Esophagus squamous epithelium (tissue), 5 donors: ENCODE measurements at places on chromosomes 2 and 18.

GRCh38 chr18:73563345-73563744 lies 584.3 kb downstream of the FBXO15 start:
- no peak for DNase-seq

DNA sequence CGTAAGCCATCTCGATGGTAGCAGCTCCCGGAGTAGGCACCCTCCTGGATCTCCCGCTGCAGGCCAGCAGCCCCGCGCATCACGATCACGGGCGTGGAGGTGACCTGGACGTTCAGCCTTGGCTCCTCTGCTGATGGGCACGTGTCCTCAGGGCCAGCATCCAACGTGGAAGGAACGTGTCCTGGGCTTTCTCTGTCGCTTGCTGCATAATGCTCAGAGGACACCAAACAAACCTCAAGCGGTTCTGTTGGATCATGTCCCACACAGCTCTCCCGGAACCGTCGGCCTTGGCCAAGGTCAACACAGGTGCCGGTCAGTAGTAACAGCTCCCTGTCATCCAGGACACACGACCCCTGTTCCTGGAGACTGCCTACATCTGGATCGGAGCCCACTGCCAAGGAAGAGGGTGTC lies 23.1 kb downstream of the PASK start:
- no peak for DNase-seq

GRCh38 chr2:62334440-62335058 lies 138.6 kb downstream of the B3GNT2 start:
- no peak for DNase-seq

GRCh38 chr2:44566059-44566458 lies 204.3 kb downstream of the CAMKMT start:
- DNase-seq, result no peak

DNA sequence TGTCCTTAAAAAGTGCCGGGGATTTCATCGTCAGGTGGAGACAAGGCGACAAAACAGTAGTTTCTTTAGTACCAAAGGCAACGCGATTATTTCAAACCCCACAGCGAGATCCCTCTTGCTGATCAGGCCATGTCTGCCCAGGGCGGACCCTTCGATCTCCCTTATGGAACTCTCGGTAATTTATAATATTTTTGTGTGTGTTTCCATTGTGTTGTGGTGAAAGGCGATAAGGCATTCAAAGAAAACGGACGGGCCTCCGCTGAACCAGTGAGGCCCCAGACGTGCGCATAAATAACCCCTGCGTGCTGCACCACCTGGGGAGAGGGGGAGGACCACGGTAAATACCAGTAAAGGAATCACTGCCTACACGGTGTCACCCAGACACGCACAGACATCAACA lies 1.4 kb upstream of the GAD1 start:
- no peak for DNase-seq

DNA sequence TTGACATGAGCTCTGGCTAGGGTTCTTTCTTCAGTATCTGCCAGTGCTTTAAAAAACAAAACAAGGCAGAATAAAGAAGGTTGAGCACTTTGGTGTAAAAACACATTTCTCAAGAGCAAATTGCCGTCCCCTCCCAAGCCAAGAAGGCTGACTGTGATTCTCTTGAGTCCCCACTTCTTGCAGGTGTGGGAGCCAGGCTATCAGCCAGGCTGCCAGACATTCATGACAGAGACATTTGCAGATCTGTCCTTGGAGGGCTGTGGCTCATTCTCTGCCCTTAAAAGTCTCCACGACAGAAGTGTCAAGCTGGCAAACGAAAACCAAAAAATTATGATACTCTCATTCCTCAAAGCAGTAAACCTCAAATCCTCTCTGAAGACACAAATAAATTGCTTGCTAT lies 749.3 kb upstream of the HS6ST1 start:
- DNase-seq, result no peak

- DNase-seq, result no peak
Observed at GRCh38 chr2:231890896-231891513, 35.2 kb downstream of the NPPC start.

- DNase-seq, result no peak
Observed at GRCh38 chr2:207983641-207984042, 41.7 kb downstream of the PLEKHM3 start.

- DNase-seq, result no peak
Observed at GRCh38 chr2:181786371-181787228, 104.9 kb upstream of the ITPRID2 start.

DNA sequence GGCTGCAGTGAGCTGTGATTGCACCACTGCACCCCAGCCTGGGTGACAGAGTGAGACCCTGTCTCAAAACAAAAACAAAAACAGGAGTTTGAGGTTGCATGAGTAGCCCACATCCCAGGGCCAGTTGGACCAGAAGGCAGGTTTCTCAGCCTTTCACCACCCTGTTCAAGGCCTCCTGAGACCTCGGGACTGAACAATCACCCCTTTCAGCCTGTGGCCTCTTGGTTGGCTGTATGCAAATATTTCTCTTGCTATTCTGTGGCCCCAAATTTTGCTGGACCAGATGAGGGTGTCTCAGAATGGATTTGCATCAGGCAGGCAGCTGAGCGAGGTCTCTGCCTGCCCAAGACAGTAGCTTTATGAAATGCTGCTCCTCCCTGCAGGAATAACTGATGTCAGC lies 56.9 kb downstream of the DPYSL5 start:
- DNase-seq, result no peak

DNA sequence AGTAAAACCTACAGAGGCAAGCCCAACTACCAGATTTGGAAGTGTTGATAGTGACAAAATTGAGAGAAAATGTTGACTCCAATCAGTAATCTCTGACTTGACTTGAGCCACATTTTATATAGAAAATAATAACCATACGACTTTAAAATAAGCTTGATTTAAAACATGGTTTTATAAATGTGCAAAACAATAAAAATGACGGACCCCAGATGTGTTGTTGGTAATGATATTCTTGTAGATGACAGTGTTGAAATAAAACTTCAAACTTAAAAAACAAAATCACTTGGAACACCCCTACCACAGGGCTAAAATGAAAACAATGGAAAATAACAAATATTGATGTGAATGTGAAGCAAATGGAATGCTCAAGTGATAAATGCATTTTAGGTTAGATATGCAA lies 188.1 kb downstream of the SRBD1 start:
- DNase-seq, result no peak

DNA sequence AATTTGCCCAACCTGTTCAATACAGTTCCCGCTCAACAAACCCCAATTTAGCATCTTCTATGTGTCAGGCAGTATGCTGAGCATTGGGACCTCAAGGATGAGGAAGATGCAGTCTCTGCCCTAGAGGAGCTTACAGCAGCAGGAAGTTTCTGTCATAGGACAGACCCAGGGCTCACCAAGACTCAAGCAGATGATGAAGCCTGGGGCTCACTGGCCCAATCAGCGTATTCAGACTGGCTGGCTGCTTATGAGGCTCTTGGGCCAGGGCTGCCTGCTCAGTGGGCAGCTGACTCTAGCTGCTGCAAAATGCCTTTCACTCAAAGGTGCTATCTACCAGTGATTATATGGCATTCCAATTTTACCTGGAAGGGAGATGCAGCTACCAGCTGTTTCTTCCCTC lies 2.1 kb downstream of the FAM178B start:
- no peak for DNase-seq

- DNase-seq, result no peak
Observed at GRCh38 chr18:35484034-35484433, 13.7 kb downstream of the INO80C start.

DNA sequence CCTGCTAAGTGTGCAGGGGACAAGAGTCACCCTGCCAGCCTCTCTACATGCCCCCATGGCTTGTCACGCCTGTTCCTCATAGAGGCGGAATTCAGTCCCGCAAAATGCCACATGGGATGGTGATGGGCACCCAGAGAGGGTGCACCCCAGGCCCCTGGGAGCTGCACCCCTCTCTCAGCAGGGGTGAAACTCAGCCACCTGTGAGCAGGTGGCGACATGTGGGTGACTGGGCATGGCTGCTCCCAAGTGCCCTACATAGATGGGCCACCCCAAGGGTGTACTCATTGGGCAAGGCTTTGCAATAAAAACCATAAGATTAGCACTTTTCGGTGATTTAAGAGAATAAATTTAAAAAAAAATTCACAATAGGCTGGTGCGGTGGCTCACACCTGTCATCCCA lies 6.3 kb downstream of the HS6ST1 start:
- no peak for DNase-seq

DNA sequence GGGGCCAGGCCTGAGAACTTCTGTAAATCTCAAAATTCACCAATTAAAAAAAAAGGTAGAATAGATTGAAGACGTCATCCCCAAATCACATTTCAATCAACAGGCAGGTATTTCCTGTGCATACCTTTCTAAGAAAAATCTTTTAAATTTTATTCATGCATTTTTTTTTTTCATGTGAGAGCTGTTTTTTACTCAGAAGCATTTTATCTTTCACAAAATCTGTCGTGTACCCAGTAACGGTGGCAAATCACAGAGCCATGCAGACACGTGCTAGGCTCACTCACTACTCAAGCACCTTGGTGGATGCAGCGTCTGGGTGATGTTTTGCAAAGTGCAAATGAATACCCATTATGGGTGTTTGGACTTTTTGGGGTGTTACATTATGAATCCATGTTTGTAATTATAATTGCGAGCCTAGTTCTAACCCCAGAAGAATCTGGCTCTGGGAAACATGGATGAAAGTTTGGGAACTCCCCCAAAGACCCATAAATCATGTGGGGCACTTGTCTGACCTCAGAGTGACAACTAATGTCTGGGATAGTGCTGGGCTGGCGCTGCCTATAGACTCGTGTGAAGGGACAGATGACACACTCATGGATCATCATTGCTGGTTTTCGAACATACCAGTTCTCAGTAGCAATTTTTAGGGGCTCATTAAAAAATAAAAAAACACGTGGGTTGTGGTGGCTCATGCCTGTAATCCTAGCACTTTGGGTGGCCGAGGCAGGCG lies 335.2 kb downstream of the LPIN1 start:
- no peak for DNase-seq

- no peak for DNase-seq
Observed at GRCh38 chr2:60091266-60091665, 462.2 kb downstream of the BCL11A start.

DNA sequence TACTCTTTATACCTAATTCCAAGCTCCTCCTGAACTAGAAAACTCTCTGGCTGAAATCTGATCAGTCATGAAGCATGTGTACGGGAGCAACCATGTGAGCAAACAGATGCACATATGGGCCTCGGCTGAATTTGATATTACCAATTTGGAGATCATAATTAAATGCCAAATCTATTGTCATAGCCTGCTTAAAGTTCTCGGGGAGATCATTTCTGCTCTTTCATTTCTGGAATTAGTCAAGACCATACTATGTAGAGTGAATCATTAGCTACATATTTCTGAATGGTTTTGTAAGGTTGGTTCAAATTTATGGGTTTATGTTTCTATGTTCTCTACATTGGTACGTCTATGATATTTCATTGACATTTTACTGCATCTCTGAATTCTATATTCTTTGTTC lies 205.5 kb downstream of the UBE2E3 start:
- no peak for DNase-seq

DNA sequence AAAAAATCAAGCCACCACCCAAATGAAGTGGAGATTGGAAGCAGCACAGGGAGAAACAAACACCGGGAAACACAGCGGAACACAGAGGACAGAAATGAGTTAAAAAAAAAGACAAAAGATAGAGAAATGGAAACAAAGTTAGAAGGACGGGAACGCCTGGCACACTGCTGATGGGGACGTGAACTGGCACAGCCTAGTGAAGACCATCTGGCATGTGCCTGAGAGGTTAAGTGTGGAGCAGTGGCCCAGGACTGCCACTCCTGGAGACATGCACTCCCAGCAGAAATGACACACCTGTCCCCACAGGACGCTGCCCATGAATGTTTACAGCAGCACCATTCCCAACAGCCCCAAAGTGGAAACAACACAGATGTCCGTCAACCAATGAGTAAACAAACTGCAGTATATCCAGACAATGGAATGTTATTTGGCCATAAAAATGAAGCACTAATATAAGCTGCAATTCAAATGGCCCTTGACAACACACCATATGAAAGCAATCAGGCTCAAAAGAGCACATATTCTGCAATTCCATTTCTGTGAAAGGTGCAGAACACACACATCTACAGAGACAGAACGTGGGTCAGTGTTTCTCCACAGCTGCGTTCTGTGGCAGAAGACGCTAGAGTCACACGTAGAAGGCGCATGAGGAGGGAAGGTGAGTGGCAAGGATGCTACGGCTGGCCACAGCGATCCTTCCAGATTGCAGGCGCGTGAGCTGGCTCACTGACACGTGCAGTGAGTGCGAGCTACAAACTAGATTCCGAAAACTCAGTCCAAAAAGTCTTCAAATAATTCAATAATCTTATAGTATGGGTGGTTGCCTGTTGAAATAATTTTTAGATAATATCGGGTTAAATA lies 24.6 kb downstream of the THAP4 start:
- DNase-seq, result no peak

GRCh38 chr2:8500124-8501054 lies 181.5 kb upstream of the ID2 start:
- no peak for DNase-seq

DNA sequence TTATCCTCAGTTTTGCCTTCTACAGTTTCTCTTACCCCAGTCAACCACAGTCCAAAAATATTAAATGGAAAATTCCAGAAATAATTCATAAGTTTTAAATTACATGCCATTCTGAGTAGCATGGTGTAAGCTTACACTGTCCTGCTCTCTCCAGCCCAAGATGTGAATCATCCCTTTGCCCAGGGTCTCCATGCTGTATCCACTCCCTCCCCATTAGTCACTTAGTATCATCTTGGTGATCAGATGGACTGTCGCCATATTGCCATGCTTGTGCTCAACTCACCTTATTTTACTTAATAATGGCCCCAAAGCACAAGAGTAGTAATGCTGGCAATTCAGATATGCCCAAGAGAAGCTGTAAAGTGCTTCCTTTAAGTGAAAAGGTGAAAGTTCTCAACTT lies 18.5 kb upstream of the CCNT2 start:
- DNase-seq, result no peak

- DNase-seq, result no peak
Observed at GRCh38 chr2:50196775-50197480, 835.0 kb downstream of the NRXN1 start.

- no peak for DNase-seq
Observed at GRCh38 chr2:126896471-126896870, 2.2 kb upstream of the TEX51 start.

GRCh38 chr18:6255116-6255705 lies 159.5 kb downstream of the L3MBTL4 start:
- no peak for DNase-seq

GRCh38 chr2:9552219-9553178 lies 3.1 kb downstream of the ADAM17 start:
- DNase-seq, result no peak

GRCh38 chr2:187799601-187800000 lies 245.4 kb upstream of the TFPI start:
- no peak for DNase-seq
